Stimulated activated CD8-positive, alpha-beta memory T cell treated with anti-CD3 and anti-CD28 coated beads, Interleukin-2, amount 100 ng/mL, for 1 hour (primary cell): ENCODE measurements at places on chromosomes 6 and 20.

DNA sequence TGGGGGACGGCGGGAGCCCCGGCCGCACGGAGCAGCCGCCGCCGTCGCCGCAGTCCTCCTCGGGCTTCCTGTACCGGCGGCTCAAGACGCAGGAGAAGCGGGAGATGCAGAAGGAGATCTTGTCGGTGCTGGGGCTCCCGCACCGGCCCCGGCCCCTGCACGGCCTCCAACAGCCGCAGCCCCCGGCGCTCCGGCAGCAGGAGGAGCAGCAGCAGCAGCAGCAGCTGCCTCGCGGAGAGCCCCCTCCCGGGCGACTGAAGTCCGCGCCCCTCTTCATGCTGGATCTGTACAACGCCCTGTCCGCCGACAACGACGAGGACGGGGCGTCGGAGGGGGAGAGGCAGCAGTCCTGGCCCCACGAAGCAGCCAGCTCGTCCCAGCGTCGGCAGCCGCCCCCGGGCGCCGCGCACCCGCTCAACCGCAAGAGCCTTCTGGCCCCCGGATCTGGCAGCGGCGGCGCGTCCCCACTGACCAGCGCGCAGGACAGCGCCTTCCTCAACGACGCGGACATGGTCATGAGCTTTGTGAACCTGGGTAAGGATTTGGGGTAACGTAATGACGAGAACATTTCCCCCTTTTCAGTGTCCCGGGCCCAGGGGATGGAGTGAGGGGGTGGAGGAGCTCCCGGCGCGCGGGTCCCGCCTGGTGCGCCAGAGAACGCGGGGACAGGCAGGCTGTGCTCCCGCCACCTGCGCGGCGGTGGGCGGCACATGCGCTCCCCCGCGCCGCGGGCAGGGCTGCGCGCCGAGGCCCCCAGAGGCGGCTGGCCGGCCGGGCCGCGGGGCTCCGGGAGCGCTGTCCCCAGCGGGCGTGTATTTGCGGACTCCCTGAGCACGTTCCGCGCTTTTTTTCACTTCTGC is 1.4 kb downstream of the BMP6 start:
- DNase-seq, result no peak

- DNase-seq, result no peak
Observed at GRCh38 chr20:54255157-54255556, 47.3 kb downstream of the PFDN4 start.

DNA sequence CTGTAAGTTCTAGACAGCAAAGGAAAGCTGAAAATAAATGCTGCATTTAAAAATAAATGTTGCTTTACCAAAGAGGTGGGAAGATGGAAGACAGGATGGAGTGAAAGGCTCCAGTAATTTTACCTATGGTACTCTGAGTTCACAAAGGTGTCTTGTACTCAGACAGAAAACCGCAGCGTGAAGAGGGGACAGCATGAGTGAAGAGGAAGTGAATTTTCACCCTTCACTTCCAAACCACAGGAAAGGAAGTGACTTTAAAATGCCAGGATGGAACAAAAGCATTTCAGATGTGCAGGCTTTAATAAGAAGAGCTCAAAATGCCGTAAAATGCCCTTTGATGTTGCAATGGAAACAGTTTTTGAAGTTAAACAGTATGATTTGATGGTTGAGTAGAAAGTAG is 91.2 kb upstream of the TINAG start:
- no peak for DNase-seq

- no peak for DNase-seq
Observed at GRCh38 chr6:166478782-166479592, 96.2 kb upstream of the MPC1 start.

DNA sequence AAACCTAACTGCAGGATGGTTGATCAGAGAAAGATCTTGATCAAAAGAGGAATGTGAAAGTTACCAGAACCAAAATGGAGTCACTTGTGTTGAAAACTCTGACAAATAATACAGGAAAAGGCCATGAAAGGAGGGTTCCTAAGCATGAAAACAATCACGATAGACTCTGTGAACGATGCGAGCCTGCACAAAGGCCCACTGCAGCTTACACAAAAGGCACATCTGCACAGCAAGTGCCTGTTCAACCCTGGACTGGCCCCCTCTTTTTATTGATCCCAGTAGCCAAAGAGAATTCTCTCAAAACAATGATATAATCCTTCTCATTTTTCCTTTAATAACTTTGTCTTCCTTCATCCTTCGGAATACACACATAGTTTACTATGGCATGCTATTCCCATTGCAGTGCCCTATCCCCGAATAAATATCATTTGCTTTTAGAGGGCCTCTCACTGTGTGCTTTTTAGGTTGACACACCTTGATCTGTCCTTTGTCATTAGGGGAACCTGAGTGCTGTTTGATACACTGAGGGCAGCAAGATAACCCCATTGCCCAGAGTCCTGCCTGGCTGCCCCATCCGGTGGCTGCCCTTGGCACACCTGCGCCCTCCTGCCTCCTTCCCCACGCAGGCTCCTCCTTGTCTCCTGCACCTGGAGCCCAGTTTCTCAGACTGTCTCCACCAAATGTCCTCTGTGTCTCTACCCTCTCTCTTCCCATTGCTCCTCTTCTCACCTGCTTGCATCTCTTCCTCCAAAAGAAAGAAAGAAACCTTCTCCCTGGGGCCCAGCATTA is 98.3 kb upstream of the FRMD1 start:
- DNase-seq, result no peak

GRCh38 chr6:88916615-88917208 is 46.7 kb downstream of the RNGTT start:
- no peak for DNase-seq

DNA sequence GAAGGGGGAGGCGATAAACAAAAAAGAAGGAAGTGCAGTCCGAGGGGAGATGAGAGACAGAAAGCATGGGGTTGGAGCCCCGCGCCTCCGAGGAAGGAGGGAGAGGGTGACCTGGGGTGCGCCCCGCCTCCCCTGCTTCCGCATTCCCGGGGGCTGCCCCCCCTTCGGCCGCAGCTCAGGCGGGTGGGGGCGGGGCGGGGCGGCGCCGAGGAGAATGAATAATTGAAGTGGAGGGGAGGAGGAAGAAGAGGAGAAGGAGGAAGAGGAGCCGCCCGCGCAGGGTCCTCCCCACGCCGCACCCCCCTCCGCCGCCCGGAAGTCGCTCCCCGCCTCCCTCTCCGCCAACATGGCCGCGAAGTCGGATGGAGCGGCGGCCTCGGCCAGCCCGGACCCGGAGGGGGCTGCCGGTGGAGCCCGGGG is at the start of gene XKR7:
TSS of gene XKR7 (plus strand) at position 322 of the 420 bp plus-strand sequence. CDS start at position 347, 25 bp downstream.
- DNase-seq, result no peak

GRCh38 chr6:56241124-56241802 is 6.1 kb downstream of the COL21A1 start:
- no peak for DNase-seq

- no peak for DNase-seq
Observed at GRCh38 chr6:77457720-77458349, 5.5 kb downstream of the HTR1B start.

DNA sequence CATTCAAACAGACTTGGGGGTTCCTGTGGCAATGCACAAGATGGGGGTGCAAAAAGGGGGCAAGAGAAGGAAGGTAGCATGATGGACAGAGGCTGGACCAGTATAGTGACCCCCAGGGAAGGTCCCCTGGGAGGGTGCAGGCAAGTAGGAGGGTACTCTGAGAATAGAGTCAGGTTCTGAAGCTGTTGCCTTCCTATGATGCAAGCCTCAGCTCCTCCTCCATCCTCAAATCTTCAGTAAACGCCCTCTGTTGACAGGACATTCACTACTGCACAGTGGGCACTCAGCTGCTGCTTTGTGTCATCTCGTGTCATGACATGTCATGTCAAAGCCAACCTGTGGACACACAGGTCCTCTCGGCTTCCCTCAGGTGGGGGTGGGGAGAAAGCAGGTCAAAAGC is 5.8 kb upstream of the SDCBP2 start:
- DNase-seq, result no peak

DNA sequence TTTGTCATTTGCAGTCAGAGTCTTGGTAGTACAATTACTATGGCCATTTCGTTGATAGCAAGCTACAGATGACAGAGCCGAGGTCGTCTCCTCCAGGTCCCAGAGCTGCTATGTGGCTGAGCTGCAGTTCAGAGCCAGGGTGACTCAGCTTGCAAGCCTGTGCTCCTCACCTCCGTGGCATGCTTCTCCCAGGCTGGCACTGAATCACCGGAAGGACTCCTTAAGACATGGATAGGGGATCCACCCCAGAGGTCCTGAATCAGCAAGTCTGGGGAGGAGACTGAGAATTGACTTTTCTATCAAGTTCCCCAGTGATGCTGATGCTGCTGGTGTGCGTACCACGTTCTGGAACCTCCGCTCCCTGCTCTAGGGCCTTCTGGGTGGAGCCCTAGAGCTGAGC is 291.2 kb downstream of the CDH26 start:
- DNase-seq, result no peak

- DNase-seq, result no peak
Observed at GRCh38 chr6:16711546-16712254, 49.6 kb downstream of the ATXN1 start.

DNA sequence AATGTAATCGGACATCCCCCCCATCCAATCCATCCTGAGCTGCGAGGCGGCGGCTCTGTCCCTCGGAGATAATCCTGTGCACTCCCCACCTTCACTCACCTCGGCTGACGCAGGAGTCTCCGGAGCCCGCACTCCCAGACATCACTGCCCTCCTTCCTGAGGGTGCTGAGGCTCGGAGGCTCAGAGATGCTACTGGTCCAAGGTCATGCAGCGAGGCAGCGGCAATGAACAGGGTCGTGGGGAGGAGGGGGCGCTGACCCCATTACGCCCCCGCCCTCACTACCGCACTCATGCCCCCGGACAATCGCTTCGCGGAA is 485 bp downstream of the ADISSP start:
- DNase-seq, result no peak
